ENCODE measurements at places on chromosomes 4 and X.

DNA sequence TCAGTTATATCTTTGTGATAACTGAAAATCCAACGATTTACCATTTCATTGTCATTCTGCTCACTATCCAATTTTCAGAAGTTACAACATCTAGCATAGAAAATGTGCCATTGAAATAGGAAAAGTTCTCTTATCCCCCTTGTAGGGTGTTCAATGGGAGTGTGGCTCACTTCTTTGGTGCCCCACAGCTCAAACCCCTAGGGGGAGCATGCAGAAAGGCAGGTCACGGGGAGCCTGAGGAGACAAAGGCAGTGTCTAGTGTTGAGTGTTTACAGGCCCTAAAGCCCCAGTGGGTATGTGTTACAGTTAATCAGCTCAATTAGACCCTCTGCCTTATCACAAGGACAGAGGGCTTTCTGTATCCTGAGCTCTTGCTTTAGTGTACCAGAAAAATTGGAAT, 243.4 kb upstream of the GRID2 start:
- DNase-seq: no peak

- DNase-seq: no peak
Observed at GRCh38 chrX:9693307-9694001, 72.2 kb downstream of the GPR143 start.

DNA sequence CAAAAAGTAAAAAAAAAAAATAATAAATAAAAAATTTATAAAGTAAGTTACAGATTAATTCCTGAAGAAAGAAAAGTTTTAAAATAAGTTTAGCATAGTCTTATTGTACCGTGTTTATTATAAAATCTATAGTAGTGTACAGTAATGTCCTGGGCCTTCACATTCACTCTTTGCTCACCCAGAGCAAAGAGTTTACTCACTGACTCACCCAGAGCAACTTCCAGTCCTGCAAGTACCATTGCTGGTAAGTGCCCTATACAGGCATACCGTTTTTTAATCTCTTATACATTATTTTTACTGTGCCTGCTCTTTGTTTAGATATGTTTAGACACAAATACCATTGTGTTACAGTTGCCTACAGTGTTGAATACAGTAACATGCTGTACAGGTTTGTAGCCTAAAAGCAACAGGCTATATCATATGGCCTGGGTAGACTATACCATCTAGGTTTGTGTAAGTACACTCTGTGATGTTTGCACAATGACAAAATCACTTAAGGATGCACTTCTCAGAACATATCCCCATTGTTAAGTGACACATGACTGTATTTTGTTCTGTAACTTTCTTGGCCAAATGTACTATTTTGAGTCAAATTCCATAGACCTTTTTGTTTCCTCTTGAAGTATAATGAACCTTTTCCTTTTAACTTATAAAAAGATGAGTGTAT, 199.0 kb upstream of the NUDT6 start:
- DNase-seq: no peak

DNA sequence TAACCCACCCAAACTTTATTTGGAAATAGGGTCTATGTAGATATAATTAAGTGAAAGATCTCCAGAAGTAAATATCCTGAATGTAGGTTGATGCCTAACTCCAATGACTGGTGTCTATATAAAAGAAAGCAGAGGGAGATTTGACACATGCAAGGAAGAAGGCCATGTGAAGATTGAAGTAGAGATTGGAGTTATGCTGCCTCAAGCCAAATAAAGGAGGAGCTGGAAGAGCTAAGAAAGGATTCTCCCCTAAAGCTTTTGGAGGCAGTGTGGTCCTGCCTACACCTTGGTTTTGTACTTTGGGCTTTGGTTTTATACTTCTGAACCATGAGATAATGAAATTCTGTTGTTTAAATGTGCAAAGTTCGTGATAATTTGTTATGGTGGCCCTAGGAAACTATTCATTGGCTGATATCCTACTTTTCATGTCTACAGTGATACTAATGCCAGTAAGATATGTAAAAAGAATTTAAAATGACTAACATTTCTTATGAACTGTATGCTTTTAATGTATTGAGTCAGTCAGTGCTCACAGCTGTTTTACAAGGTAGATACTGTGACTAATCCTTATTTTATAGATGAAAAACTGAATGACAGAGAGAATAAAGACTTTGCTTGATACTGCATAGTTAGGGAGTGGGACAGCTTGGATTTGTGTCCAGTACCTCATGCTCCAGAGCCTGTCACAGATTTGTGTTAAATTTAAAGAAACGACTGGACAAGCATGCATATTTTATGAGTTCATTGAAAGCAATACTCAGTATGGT, 5.9 kb upstream of the RAB40AL start:
- no peak for DNase-seq

DNA sequence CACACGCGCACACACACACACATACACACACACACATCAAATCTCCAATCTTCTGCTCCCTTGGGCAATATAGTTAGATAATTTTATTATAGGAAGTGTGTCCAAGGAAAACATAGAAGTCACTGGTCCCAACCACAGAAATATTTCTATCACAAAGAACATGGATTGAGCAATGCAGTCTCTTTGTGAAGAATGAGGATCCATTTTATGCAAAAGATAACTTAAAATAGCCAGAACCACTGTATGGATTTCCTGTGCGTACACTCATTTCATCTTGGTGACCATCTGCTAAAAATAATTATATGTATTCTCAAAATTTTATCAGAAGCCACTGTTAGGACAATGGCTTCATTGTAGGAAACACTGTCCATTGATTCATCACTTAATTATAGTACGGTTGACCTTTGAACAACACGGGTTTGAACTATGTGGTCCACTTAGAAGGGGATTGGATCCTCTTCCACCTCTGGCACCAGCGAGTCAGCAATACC, 169.6 kb upstream of the MXRA5 start:
- DNase-seq: no peak

- no peak for DNase-seq
Observed at GRCh38 chr4:84750960-84751283, 168.0 kb downstream of the CDS1 start.

DNA sequence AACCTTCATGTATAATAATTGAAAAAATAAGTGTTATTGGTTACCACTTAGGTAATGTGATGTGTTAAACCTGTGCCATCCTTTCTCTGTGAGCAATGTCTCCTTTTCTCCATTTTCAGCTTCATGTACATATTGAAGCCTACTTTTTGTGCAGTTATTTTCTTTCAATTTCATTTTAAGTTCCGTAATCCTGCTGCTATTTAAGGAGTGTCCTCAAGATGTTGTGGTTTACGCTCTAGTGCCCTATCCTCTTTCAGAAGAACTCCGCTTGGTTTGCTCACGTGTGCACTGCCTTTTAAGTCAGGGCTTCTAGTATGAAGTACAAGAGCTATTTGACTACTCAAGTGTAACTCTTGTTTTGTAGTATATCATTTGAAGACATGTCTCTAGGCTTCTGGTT, 2253.2 kb upstream of the TENM3 start:
- DNase-seq: no peak

DNA sequence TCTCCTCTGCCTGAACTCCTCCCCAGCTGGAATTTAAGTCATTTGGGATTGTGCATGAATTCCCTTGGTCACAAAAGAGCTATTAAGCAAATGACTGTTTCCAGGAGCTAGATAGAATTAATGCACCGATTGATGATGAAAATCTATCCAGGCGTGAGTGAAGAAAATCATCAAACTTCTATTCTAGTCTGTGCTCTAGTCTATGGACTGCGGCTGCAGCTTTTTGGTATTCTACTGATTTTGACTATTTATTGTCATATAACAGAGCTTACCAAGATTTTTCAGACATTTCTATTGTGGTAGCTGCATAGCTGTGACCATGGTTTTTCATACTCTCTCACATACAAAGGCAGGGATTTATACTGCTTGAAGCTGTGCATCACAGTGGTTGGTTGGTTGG, 403.8 kb downstream of the FSTL5 start:
- DNase-seq: no peak
